ENCODE measurements at places on chromosomes 16 and 17.

- no peak for DNase-seq
These were observed 20.3 kb downstream of the ANKRD40 start for GRCh38 chr17:50687200-50688066.

DNA sequence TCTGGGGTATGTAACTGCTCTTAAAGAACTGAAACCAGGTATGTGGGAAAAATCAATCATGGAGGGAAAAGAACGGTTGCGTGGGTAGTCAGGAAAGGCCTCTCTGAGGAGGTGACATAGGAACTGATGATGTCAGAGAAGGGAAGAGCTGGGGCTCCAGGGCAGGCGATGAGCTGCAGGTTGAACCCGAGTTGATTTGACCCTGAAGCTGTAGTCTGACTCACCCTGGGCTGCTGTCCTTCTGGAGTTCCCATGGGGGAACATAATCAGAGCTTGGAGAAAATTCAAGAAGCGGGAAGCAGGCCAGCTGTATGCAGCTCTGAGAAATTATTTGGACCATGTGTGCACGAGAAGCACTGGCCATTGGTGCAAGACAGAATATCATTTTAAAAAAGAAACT lies 16.7 kb downstream of the SLC6A2 start:
- DNase-seq: no peak

DNA sequence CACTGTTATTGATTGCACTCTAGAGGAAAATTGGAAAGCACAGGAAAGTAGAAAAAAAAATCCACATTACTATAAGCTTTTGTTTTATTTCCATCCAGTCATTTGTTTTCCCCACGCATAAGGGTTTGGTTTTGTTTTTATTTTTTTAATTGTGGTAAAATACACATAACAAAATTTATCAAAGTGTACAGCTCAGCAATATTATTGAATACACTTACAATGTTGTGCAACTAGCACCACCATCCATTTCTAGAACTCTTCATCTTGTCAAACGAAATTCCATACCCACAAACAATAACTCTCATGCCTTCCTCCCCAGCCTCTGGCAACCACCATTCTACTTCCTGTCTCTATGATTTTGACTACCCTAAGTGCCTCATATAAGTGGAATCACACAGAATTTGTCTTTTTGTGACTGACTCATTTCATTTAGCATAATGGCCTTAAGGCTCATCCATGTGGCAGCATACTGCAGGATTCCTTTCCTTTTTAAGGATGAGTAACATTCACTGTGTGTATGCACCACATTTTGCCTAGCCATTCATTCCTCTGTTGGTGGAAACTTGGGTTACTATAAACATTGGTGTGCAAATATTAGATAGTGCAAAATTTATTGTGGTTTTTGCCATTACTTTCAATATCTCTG lies 11.1 kb downstream of the SPPL2C start:
- DNase-seq: no peak

GRCh38 chr17:29572691-29573557 lies 4.4 kb downstream of the TP53I13 start:
- DNase-seq: no peak

- DNase-seq: no peak
These were observed 3.2 kb downstream of the ARHGAP27 start for GRCh38 chr17:45429339-45430005.

- no peak for DNase-seq
These were observed 14.4 kb downstream of the SYCE1L start for GRCh38 chr16:77213542-77214106.

DNA sequence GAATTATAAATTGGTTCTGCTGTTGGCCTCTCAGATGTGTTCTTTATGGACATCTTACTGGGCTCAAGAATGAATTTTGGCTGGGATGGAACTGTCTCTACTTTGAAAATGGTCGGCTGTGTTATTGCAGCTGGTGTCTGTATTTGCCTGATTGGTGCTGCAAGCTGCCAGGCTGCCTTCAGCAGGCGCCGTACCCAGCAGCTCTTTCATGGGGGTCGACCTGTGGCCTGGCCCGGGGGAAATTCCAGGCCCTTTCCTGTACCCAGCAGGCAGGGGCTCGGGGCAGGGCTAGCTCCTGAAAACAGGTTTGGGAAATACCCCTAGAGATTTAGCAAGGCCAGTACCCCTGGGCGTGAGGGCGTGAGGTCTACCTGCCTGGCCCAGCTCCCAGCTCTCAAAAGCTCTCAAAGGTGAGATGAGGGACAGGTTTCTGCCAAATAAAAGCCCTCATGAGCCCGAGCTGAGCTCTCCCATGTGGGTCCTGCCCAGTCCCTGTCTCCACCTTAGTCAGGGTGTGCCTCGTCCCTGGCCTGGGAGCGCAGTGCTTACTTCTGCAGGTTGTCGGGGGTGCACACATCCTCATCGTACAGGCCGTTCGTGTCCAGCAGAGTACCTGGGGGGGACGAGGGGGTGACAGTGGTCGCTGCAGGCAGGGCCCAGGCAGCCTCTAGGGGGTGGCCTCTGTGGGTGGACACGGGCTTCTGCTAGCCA lies 52.3 kb downstream of the PRMT7 start:
- no peak for DNase-seq

- DNase-seq: peak; percentile 8
These were observed 82.6 kb upstream of the CCL2 start for GRCh38 chr17:34172390-34172918.

DNA sequence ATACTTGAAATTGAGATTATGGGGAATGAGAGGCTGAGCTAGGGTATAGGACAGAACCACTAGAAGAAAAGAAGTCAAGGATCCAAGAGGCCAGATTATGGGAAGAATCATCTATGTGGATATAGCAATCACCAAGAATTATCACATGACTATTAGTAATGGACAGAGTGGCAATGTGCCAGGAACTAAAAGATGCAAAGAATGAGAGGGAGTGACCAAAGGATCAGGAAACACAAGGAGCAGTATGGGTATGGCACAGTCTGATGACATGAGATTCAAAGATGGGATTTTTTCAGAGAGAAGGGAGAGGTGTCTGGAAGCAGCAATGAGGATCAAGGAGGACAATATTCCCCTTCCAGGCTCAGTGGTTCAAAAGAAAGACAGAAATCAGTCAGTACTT lies 212.2 kb downstream of the AATF start:
- DNase-seq: no peak

DNA sequence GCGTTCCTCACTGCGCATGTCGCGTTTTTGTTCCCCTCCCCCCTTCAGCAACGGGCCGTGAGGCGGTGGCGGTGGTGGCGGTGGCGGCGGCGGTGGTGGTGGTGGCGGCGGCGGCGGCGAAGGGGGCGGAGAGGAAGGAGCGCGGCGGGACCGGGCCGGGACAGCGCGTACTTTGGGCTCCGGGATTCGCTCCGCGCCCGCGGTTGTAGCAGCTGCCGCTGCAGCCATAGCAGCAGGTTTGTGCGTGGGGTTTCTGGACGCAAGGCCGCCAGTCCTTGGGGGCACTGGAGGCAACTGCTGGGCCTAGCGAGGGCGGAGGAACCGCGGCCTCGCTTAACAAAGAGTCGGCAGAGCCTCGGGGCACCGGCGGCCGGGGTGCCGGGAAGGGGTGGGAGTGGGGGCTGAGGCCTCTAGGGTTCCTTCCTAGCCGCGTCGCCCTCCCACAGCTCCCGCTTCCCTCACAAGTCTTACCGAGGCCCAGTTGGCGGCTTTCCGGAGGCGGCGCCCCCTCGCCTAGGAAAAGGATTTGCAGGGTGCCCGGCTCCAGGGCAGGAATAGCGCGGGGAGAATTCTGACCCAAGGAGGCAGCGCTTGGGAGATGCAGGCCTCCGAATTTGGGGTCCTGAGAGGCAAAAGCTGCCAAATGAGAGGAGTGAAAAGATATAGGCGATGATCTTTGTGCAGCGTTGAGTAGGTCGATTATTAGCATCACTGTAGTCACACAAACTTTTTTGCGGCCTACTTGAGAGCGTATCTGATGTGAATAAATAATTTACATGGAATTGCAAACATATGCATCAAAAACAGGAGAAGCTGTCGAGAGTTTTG lies at the start of gene DDX42:
Gene DDX42, plus strand, starts transcription at position 30 of the 828 bp plus-strand sequence. CDS start 12,880 bp downstream, outside the sequence.
- DNase-seq: peak; percentile 71

DNA sequence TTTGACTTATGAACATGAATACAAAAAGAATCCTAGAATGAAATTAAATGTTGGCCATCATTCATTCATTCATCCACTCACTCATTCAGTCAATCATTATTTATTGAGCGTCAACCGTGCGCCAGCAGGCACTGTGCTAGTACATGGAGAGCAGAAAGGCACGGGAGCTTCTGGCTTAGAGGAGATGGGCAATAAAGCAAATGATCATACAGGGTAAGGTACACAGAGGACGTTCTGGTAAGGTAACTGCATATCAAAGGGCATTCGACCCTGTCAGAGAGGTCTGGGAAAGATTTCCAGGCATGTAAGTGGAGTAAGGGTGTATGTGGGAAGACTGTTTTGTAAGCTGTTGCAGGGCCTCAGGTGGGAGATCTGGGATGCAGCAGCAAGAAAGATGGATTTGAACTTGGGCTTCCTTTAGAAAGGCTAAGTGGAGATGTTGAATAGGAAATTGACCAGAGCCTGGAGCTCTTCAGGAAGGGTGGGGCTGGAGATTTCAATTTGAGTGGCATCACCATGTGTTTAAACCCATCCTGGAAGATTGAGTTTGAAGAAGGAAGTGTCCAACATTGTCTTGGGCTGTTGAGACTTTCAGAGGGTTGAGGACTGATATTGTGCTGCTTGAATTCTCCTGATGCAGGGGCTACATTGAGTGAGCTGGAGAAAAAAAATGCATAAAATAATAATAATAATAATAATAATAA lies 2.8 kb upstream of the MSI2 start:
- DNase-seq: peak; percentile 8
